ENCODE measurements at places on chromosomes 1 and 21. TPM values are rescaled to one million over a fixed set of nuclear protein-coding genes. Genes with fewer than 3 reads are reported as not detected.

Gene AGMAT
- total RNA-seq: 2.1 TPM

Gene UTS2
- total RNA-seq: 0.17 TPM

Gene GREM2
- total RNA-seq: under 0.01 TPM

Gene PADI1
- not detected for total RNA-seq

Gene MRPL55
- total RNA-seq: 141 TPM

Gene LHX8
- not detected for total RNA-seq

Gene MOV10
- total RNA-seq: 47.7 TPM

Gene KRTAP19-3
- total RNA-seq: not detected

Gene ALG6
- 7.9 TPM for total RNA-seq

Gene FGR
- under 0.01 TPM for total RNA-seq

Gene LCE3D
- not detected for total RNA-seq
